ENCODE measurements at places on chromosomes 6 and 20.

DNA sequence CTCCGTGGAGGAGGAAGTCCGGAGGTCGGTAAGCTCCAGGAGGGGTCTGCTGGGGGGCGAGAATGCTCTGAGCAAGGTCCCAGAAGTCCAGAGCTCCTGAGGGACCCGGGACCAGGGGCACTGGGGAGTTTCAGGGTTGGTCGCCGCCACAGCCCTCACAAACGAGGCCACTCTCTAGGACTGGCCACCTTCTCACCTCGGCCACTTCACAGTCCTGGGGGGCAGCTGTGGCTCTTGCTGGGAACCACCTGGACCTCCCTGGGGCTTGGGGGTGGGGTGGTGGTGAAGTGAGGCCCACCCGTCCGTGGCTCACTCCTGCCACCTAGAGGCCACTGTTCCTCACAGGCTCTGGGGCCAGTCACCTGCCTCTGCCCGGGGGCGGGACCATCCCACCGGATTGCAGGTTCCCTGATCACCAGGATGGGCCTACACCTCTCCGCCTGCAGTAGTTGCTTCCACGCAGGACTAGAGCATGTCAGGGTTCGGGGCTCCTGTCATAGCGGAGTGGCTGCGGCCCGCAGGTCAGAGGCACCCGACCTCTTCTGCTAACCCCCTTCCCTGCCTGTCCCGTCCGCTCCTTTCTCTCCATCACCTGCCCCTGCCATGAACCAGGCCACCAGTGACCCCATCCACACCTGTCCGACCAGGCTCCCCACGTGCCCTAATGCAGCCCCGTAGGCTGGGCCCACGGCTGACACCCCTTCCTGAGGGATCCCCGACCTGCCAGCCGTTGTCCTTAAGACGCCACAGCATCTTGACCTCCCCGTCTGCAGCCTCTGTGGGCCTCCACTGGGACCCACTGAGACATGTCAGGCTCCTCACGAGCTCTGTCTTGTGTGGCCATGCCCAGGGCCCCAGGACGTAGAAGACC lies 5.1 kb upstream of the TCEA2 start:
- peaks cover 12% of the 10 kb centered on the region for H3K4me1 ChIP-seq
- no peak overlapping the region for H3K27ac ChIP-seq
- no peak overlapping the region for H3K4me3 ChIP-seq
- H3K36me3 ChIP-seq = no peaks in the 10 kb centered on the region

GRCh38 chr6:140138311-140139010 lies 764.0 kb upstream of the CITED2 start:
- no peaks in the 10 kb centered on the region for H3K36me3 ChIP-seq
- no peaks in the 10 kb centered on the region for H3K4me1 ChIP-seq
- no peak overlapping the region for H3K27ac ChIP-seq
- no peaks in the 10 kb centered on the region for H3K27me3 ChIP-seq
- no peak for DNase-seq

- DNase-seq = peak; percentile 59
- H3K36me3 ChIP-seq = no peaks in the 10 kb centered on the region
- H3K27ac ChIP-seq = peak overlapping the region; percentile 72
- H3K27me3 ChIP-seq = no peaks in the 10 kb centered on the region
- no peak overlapping the region for H3K4me3 ChIP-seq
These were observed 149.5 kb downstream of the RNF144B start for GRCh38 chr6:18536591-18537055.

- no peaks in the 10 kb centered on the region for H3K4me1 ChIP-seq
- no peaks in the 10 kb centered on the region for H3K27me3 ChIP-seq
- H3K27ac ChIP-seq = no peak overlapping the region
- no peaks in the 10 kb centered on the region for H3K36me3 ChIP-seq
- DNase-seq = no peak
These were observed 57.6 kb upstream of the MAP3K7 start for GRCh38 chr6:90644492-90644891.

DNA sequence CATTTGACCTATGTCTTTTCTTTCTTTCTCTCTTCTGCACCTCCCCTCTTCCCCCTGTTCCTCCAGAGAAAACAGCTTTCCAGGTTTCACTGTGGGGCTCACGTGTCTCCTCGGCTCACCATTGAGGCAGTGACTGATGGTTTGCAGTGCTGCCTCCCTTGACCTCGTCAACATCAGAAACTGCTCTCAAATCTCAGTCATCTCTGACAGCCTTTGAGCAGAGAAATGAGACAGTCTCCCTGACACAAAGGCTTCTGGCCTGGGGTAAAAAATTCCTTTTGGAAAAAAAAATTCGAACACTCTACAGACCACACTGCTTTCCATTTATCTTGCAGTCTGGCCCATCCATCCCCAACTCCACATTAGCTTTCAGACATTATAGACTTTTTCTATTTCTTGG lies 450.0 kb downstream of the TFAP2B start:
- no peaks in the 10 kb centered on the region for H3K27me3 ChIP-seq
- H3K27ac ChIP-seq = no peak overlapping the region
- DNase-seq = no peak
- no peaks in the 10 kb centered on the region for H3K4me1 ChIP-seq
